Bronchial smooth muscle cell (primary cell): ENCODE measurements at places on chromosomes 1 and 21. TPM values are rescaled to one million over a fixed set of nuclear protein-coding genes. Genes with fewer than 3 reads are reported as not detected.

Gene KLHDC9
- 2.0 and 2.3 TPM in 2 replicates for total RNA-seq

Gene LCE3E
- not detected in 2 replicates for total RNA-seq

Gene METTL18
- total RNA-seq, result 6.5 and 9.0 TPM in 2 replicates

Gene LEFTY2
- not detected in 2 replicates for total RNA-seq

Gene HRNR
- not detected in 2 replicates for total RNA-seq
